GM23248 (cell line): ENCODE measurements at places on chromosomes 12 and 14. TPM values are rescaled to one million over a fixed set of nuclear protein-coding genes. Genes with fewer than 3 reads are reported as not detected.

Gene WDR89
- total RNA-seq: 5.9 and 6.9 TPM in 2 replicates

Gene HOXC10
- not detected in 2 replicates for total RNA-seq

Gene TTC8
- total RNA-seq: 47.7 and 49.4 TPM in 2 replicates

Gene KRT6B
- total RNA-seq: not detected in 2 replicates

Gene NEMP1
- total RNA-seq: 6.4 and 7.6 TPM in 2 replicates

Gene GPR84
- not detected in 2 replicates for total RNA-seq

Gene PPP1R12A
- total RNA-seq: 88.8 and 91.1 TPM in 2 replicates

Gene SMIM41
- total RNA-seq: not detected in 2 replicates

Gene BDKRB1
- 3.9 and 5.5 TPM in 2 replicates for total RNA-seq

Gene NELL2
- not detected in 2 replicates for total RNA-seq

Gene TMEM233
- total RNA-seq: not detected in 2 replicates

Gene ADCY4
- total RNA-seq: 0.22 and 0.38 TPM in 2 replicates

Gene PROX2
- not detected in 2 replicates for total RNA-seq

Gene FLRT2
- 72.8 and 94.1 TPM in 2 replicates for total RNA-seq

Gene ANKRD33
- not detected in 2 replicates for total RNA-seq

Gene RND1
- total RNA-seq: 0.32 TPM in 1 of 2 replicates, not detected in the other

Gene KRT86
- 0.11 TPM in 1 of 2 replicates, not detected in the other for total RNA-seq

Gene FAM181A
- not detected in 2 replicates for total RNA-seq

Gene TAS2R9
- total RNA-seq: not detected in 2 replicates

Gene CPM
- total RNA-seq: 8.5 and 13.7 TPM in 2 replicates

Gene POLE2
- 5.5 and 13.5 TPM in 2 replicates for total RNA-seq

Gene TAMALIN
- 2.2 and 5.9 TPM in 2 replicates for total RNA-seq

Gene TMEM179
- total RNA-seq: not detected in 2 replicates

Gene SLCO1B1
- not detected in 2 replicates for total RNA-seq

Gene COCH
- total RNA-seq: 2.7 TPM in 1 of 2 replicates, not detected in the other

Gene EML5
- under 0.01 TPM in 1 of 2 replicates, not detected in the other for total RNA-seq

Gene SRRM4
- not detected in 2 replicates for total RNA-seq

Gene KLRG1
- total RNA-seq: not detected in 2 replicates

Gene CBLN3
- total RNA-seq: 3.4 and 5.6 TPM in 2 replicates

Gene VWF
- total RNA-seq: not detected in 2 replicates

Gene CACNA2D4
- under 0.01 TPM in 1 of 2 replicates, not detected in the other for total RNA-seq

Gene FAIM2
- 0.86 and 2.8 TPM in 2 replicates for total RNA-seq

Gene NANOG
- total RNA-seq: 0.13 TPM in 1 of 2 replicates, not detected in the other

Gene PPP1R1A
- total RNA-seq: not detected in 2 replicates

Gene ZNF140
- total RNA-seq: 17.2 and 24.2 TPM in 2 replicates

Gene SLC39A2
- not detected in 2 replicates for total RNA-seq

Gene KRT8
- 5.5 and 12.9 TPM in 2 replicates for total RNA-seq

Gene MYH6
- not detected in 2 replicates for total RNA-seq

Gene SNRPF
- 5.1 and 10.4 TPM in 2 replicates for total RNA-seq

Gene TMEM119
- total RNA-seq: 58.6 and 93.2 TPM in 2 replicates

Gene PLA2G1B
- not detected in 2 replicates for total RNA-seq

Gene SAMD15
- 1.4 and 2.8 TPM in 2 replicates for total RNA-seq

Gene CLEC1B
- not detected in 2 replicates for total RNA-seq

Gene DLST
- 60.8 and 88.1 TPM in 2 replicates for total RNA-seq

Gene CCDC177
- total RNA-seq: not detected in 2 replicates

Gene ARHGEF40
- total RNA-seq: 56.6 and 68.3 TPM in 2 replicates

Gene IL23A
- total RNA-seq: not detected in 2 replicates

Gene SERPINA10
- not detected in 2 replicates for total RNA-seq

Gene FOXA1
- total RNA-seq: not detected in 2 replicates

Gene SERPINA6
- not detected in 2 replicates for total RNA-seq

Gene GPR137C
- 0.89 and 1.1 TPM in 2 replicates for total RNA-seq

Gene DERA
- 43.6 and 47.3 TPM in 2 replicates for total RNA-seq

Gene RNASE3
- not detected in 2 replicates for total RNA-seq

Gene OVCH1
- 0.13 TPM in 1 of 2 replicates, not detected in the other for total RNA-seq

Gene CDKN3
- total RNA-seq: 20.1 and 44.5 TPM in 2 replicates
